ENCODE measurements at places on chromosomes 7 and 10.

GRCh38 chr10:16883084-16883483 lies 65.9 kb upstream of the RSU1 start:
- no peak for DNase-seq

DNA sequence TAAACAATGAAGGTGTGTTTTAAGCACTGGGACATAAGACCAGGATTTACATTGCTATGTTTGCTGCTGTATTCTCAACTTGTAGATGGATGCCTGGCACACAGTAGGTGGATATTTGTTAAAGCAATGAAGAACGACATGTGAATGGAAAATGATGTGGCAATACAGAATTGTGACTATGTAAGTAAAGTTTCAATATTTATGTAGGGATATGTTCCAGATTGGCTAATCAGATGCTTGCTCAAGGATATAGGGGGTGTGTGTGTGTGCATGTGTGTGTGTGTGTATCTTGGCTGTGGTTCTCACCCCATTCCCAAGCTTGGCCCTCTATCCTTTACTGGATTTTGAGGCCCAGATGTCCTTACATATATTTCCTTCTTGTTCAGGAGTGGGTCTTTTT lies 42.7 kb upstream of the LAMB1 start:
- no peak for DNase-seq

DNA sequence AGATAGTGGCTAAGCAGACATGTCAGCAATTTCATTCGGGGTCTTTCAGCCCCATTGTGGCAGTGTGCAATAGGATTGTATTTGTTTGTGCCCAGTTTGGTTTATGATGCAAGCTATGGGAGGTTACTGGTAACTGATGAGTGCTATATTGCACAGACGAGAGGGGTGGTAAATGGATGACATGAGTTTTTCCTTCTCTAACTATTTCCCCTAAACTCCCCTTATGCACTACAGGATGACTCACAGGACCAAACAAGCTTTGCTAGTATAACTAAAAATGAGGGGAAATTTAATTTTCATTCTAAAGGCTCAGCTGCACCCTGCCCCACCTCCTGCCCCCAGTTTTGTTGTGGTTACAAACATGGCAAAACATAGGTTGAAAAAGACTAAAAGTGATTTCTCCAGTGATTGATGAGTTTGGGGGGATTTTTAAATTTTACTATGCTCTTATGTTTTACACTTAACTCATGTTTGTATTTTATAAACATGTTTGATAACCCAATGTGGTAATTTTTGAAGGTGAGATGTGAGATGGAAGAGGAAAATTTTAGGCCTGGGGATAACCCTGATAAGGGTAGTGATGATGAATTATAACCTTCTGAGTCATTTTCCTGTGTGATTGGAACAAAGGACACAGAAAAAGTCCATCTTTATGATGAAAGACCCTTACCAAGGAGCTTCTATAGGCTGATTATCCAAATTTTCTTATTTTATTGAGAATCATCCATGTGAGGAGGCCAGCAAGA lies 60.8 kb upstream of the NAMPT start:
- DNase-seq: no peak

- DNase-seq: no peak
Observed at GRCh38 chr10:93160829-93161228, 87.1 kb downstream of the CYP26A1 start.

DNA sequence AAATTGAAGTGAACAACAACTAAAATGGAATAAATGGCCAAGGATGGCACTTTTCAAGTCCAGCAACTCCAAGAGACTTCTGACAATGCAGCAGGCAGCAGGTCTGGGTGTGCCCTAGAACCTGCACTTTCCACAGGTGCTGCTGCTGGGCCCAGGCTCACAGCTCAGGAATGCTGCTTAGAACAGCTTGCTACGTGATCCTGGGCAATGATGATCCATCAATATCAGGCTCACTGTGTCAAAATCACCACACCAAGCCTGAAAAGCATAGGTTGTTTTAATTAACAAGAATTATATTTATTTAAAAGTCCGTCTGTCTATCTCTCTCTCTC lies 148.4 kb downstream of the TNS3 start:
- no peak for DNase-seq

GRCh38 chr10:113176652-113177155 lies 226.7 kb downstream of the TCF7L2 start:
- no peak for DNase-seq

DNA sequence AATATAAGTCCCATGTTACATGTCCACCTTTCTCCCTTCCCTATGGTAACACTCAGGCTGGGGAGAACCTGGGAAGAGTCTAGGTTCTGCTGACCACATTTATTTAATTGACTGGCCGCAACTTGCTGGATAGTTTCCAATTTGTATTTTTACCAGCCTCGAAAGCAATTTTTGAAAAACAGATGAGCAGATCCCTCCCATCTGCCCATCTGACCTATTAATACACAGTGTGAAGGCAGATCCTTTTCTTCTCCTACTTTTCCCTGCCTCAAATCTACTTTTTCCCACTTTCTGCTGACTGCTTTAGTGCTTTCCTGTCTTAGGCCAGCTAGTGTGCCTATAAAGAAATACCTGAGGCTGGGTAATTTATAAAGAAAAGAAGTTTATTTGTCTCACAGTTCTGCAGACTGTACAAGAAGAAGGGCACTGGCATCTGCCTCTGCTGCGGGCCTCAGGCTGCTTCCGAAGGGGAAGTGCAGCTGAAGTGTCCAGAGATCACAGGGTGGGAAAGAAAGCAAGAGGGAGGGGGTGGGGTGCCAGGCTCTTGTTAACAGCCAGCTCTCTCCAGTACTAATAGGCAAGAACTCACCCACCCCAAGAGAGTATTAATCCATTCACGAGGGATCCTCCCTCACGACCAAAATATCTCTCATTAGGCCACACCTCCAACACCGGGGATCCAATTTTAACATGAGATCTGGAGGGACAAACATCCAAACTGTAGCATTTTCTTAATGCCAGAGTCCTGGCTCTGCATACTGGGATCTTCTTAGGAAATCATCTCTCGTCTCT lies 336.0 kb upstream of the IGFBP3 start:
- no peak for DNase-seq

DNA sequence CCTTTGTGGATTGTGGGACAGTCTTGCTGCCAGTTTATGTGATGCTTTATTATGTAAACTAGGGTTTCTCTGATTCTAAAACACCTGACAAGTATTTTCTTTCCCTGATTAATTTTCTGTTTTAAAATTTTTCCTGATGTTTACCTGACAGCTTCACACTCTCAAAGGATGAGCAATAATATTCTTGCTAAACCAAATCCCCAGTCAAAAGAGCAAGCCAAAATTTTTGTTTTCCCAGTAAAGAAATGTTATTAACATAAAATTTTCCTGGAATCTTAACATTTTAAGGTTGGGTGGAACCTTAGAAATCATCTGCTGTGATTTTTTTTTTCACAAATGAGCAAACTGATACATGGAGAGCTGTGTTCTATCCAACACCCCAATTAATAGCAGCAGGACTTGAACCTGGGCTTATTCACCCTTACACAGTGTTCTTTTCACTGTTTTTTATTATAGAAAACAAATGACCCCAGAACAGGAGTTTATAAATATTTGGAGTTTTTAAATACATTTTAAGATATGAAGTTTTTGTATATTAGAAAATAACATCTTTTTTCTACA lies 185.2 kb upstream of the VIPR2 start:
- DNase-seq: no peak

DNA sequence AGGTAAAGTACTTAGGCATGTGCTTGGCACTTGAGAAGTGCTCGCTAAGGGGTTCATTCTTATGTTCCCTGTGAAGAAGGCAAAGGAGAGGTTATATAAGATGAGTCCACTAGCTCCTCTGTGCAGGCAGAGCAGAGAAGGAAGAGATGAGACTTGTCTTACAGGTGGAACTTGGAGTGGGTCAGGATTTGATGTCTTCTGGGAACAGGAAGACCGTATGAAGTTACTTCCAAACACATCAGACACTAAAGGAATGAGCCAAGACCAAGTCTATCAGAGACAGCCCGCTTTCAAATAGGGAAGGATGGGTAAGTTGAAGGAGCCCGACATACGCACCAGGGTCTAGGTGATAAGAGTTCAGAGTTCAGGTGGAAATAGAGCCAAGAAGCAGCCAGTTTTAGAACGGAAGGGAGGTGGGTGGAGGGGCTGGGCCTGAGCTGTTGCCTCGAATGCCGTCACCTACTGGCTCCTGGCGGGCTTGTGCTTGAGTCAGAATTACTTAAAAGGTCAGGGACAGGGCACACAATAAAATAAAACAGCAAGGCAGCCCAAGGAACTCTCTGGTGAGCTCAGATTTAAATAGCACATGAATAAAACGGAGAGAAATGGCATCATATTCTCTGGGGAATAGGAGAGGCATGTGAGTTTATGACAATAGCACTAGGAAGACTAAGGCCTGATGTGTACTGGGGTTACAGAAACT lies 56.1 kb upstream of the GRB10 start:
- DNase-seq: no peak

DNA sequence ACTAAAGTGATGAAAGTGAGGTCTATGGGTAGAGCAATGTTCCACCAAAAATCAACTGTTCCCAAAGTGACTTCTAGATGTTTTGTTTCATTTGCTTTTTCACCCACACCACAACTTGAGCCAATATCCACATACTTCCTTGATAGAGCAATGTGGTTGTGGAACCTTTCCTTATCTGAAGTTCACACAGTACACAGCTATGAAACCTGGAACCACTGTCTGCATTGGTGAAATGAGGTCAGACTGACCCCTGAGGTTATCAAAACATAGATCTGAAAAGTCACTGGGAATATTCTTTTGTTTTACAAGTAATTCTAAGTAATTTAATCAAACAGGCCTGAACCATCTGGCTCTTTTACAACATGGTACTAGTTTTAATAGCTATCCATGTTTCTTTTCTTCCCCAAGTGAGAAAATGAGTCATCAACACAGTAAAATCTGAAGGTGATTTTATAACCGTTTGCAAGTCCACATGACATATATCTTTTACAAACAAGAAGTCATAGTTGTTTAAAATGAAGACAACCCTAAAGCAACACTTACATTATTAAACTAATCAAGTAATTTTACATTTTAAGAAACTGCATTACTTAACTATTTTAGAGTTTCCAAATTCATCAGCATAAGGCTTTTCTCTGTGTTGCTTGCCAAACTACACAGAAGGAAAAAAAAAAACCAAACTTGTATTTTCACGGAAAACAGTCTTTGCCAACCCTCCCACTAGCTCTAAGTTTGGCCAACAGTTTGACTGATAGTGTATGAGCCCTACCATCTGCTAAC lies 80.3 kb downstream of the LRRC17 start:
- DNase-seq: no peak

DNA sequence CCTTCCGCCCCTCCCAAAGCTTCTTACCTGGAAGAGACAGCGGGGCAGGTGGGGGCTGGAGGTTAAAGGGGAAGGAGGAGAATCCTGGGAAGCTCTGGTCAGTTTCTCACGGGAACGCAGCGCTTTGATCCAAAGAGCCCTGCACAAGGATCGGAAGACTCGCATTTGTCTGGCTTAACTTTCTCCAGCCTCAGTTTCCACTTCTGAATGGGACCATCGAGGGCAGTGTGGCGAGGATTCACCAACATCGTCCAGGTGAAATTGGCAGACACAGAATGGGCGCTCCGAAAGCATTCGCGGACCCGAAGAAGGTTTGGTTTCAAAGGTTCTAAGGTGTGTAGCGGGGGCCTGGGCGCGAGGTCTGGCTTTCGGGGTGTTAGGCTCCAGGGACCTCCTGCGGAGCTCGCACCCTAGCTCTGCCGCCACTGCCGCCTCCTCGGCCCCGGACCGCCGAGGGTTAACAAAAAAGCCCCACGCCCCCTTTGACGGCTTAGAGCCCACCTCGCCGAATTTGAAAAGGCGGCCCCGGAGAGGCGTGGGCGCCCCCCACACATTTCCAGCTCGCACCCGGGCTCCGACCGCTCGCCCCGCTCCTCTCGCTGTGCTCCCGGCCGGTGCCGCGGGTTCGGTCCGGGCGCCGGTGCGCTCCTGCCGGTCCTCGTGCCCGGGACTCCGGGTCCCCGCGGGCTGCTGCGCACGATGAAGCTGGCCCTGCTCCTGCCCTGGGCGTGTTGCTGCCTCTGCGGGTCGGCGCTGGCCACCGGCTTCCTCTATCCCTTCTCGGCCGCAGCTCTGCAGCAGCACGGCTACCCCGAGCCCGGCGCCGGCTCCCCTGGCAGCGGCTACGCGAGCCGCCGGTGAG lies at the start of gene COL26A1:
COL26A1 (plus strand) TSS at position 542 of the 862 bp plus-strand sequence; CDS start at position 700, 158 bp downstream.
- peak; percentile 81 for DNase-seq

DNA sequence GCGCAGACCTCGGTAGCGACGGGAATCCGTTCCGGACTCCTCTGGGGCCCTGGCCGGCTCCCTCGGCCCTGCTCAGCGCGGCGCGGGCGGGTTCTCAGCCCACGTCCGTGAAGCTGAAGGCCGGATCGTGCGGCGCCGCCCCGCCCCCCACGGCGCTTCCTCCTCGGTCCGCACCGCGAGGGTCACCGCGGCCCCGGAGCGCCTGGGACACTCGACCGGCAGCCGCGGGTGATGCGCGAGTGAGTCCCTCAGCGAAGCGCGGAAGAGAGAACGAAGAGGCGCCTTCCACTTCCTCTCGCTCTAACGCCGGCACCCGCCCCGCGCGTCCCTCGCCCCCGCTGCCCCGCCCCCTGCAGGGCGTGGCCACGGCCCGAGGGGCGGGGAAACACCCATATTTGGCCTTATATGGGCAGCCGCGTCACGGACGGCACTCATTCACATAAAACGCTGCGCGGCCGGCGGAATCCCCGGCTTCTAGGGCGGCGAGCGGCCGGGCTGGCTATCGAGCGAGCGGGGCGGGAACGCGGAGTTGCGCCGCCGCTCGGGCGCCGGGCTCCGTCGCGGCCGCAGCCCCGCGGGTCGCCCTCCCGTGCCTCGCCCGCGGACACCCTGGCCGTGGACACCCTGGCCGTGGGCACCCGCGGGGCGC lies at the start of gene DUSP5:
DUSP5 (plus strand) TSS at position 470 of the 649 bp plus-strand sequence. CDS start 215 bp downstream, outside the sequence.
- peak; percentile 97 for DNase-seq

- DNase-seq: no peak
Observed at GRCh38 chr7:96127746-96128145, 194.2 kb downstream of the SLC25A13 start.

GRCh38 chr7:4137552-4137951 lies 544.5 kb upstream of the FOXK1 start:
- DNase-seq: no peak

GRCh38 chr7:16271355-16271915 lies 149.9 kb downstream of the CRPPA start:
- DNase-seq: peak; percentile 26

DNA sequence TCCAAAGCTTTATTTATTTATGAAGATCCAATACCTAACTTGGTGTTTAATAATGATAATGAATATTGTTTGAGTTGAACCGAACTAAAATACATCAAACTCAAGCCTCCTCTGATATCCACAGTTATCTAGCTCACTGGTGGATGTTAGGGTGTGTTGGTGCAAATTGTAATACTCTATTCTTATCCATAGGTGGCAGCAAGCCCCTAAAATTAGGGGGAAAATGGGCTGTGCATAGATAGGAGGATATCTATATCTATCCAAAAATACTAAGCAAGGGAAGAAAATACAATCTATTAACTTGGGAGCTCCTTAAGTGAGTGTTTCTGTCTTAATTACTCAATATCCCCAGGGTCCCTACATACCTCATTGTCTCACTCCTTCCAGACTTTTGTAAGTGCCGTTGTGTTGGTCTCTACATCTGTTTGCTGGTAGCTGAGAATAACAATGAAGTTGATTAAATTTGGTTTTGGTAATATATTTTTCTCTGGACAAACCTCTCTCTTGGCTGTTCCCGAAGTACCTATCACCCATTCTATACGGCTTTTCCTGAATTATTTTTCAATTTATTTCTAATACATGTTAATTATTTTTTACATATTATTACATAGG lies 55.0 kb upstream of the VWDE start:
- DNase-seq: peak; percentile 45

All from mesendoderm (in vitro differentiated cells).